Gastrocnemius medialis (tissue), 4 donors: ENCODE measurements at places on chromosomes 7 and 10.

- peaks cover 6% of the 10 kb centered on the region for H3K4me1 ChIP-seq
- H3K27me3 ChIP-seq = peaks cover 34% of the 10 kb centered on the region
- DNase-seq = no peak
- H3K27ac ChIP-seq = no peak overlapping the region
Observed at GRCh38 chr10:60732198-60732806, 46.0 kb upstream of the CDK1 start.

DNA sequence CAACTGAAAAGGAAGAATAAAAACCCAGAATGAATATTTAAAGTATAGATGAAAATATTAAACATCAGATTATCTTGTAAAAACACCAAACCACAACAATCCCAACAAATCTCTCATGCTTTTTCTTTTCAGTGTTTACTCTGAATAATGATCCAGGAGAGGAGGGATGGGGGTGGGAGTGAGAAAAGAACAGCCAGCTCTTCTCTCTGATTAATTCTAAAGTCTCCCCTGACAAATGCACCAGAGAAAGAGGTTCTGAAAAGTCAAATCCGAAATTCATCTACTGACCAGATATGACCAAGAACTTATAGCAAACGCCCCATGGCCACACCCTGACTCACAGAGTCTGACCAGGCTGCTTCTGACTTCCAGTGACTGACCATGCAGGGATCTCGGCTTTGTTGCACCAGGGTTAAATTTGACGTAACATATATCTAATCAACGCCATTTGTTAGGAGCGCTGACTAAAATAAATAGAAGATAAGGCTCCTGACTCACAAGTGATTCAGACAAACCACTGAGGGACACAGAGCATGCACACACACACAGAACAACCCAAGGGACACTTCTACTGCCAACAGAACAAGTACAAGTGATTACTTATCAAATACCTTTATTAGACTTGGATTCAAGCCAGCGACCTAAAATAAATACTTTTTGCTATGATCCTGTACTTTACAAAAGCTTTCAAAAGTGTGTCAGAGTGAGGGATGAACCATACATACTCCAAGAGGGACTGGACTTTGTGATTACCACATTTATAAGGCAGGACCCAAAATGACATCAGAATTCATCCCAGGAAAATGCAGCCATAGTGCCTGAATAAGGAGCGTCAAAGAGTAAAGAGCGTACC is 9.3 kb upstream of the SPOCK2 start:
- H3K27me3 ChIP-seq = no peaks in the 10 kb centered on the region
- no peak for DNase-seq
- H3K36me3 ChIP-seq = no peaks in the 10 kb centered on the region
- H3K4me3 ChIP-seq = no peak overlapping the region

GRCh38 chr10:117946525-117947070 is 100.1 kb downstream of the RAB11FIP2 start:
- DNase-seq = no peak
- no peak overlapping the region for H3K27ac ChIP-seq
- H3K36me3 ChIP-seq = no peaks in the 10 kb centered on the region

GRCh38 chr7:138924501-138925225 is 56.5 kb downstream of the KIAA1549 start:
- no peak for DNase-seq
- no peak overlapping the region for H3K27ac ChIP-seq
- H3K4me3 ChIP-seq = no peak overlapping the region
- no peaks in the 10 kb centered on the region for H3K27me3 ChIP-seq

DNA sequence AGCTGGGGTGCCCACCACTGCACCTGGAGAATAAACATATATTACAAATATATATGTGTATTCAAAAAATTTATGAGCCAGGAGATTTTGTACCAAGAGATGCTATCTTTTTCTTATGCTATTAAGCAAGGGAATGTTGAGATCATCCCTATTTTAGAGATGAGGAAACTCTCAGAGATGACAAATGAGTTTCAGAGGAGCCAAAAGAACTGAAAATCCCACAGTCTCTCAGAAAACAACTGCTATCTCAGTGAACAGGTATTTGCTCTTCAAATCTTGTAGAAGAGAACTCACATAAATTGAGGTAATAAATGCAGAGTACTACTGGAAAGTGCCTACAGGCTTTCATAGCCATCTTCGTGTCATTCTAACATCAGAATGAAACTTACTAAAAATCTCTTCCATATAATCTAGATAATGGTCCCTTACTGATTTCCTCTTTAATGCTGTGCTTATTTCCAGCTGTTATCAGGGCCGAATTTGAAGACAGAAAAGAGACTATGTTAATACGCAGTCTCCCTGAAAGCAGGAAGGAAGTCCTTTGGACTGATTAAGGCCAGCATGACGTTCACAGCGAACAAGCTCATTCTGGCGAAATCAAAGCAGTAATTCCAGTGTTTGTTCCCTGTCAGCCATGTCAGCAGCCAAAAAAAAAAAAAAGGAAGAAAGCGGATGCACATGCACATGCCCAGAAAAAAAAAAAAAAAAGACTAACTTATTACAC is 29.4 kb upstream of the ANAPC16 start:
- H3K27ac ChIP-seq = peak overlapping the region; percentile 79
- DNase-seq = peak; percentile 50
- no peak overlapping the region for H3K4me3 ChIP-seq
- H3K36me3 ChIP-seq = no peaks in the 10 kb centered on the region
- H3K4me1 ChIP-seq = peaks cover 6% of the 10 kb centered on the region
- H3K27me3 ChIP-seq = no peaks in the 10 kb centered on the region

DNA sequence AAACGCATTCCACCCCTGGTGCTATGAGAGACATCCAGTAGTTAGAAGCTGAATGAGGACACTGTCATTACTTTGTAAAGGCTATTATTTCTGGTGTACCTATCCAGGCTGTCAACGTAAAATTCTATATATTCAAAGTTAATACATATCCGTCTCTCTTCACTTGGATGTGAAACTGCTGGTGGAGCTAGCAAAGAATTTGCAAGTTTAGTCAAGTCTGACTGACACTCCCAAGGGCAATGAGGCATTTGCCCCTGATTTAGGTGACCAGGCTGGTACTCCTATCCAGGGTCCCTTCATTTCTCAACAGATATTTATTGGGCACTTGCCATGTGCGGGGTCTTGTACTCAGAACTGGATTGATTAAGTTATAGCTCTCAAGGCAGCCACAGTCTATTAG is 260.1 kb upstream of the CDC14C start:
- H3K4me3 ChIP-seq = no peak overlapping the region
- no peak for DNase-seq
- H3K4me1 ChIP-seq = no peaks in the 10 kb centered on the region
- H3K36me3 ChIP-seq = no peaks in the 10 kb centered on the region
